ENCODE measurements at places on chromosomes 13 and 19.
A peak's percentile ranks its signal among the peaks of the same experiment; 100 is the strongest.

- no peak for DNase-seq
These were observed 7.6 kb downstream of the PRR36 start for GRCh38 chr19:7866399-7867091.

GRCh38 chr19:5303208-5303607 is 37.4 kb downstream of the PTPRS start:
- no peak for DNase-seq

GRCh38 chr19:34475975-34476594 is 5.5 kb upstream of the WTIP start:
- DNase-seq: no peak

GRCh38 chr19:289651-290371 is 1.4 kb downstream of the PLPP2 start:
- DNase-seq: peak; percentile 20

GRCh38 chr19:19477705-19478383 is 37.5 kb downstream of the TSSK6 start:
- no peak for DNase-seq

DNA sequence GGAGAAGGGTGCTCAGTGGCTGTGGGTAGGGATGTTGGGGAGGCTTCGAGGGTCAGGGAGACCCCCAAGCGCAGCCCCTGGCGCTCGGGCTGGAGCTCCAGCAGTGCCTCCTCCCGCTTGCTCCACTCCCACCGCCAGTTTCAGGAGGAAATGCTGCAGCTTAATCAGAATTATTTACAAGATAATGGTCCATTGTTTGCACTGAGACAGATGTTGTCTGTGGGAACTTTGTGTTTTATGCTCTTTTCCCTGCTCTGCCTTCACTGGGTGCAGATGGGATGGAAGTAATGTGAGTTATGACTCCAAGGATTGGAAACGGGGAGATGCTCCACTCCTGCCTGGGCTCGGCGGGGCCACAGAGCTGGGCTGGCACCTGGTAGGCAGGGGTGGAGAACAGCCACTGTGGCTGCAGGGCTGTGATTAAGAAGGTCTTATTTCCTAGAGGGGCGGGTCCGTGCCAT is 192.4 kb downstream of the ZNF536 start:
- DNase-seq: no peak

GRCh38 chr13:48188601-48189000 is 44.4 kb upstream of the ITM2B start:
- no peak for DNase-seq

- DNase-seq: no peak
These were observed 128.0 kb downstream of the DCT start for GRCh38 chr13:94351292-94351990.

- no peak for DNase-seq
These were observed 147.4 kb downstream of the PDS5B start for GRCh38 chr13:32733690-32734089.

DNA sequence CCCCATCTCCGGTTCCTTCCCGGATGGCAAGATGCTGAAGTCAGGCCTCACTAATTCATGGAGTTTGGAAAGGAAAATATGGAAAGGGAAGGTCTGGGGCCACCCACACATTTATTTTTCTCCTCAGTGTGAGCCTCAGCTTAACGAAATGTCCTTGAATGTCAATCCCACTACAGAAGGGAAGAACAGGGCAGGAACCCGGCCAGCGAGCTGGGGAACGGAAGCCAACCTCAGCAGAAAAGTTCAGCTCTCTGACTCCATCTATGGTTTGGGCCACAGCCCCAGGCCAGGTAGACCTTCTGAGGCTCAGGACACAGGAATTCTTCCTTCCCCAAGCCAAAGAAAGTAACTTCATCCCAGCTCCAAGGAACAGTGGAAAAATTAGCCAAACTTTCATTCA is 8.4 kb downstream of the C19orf12 start:
- DNase-seq: no peak

DNA sequence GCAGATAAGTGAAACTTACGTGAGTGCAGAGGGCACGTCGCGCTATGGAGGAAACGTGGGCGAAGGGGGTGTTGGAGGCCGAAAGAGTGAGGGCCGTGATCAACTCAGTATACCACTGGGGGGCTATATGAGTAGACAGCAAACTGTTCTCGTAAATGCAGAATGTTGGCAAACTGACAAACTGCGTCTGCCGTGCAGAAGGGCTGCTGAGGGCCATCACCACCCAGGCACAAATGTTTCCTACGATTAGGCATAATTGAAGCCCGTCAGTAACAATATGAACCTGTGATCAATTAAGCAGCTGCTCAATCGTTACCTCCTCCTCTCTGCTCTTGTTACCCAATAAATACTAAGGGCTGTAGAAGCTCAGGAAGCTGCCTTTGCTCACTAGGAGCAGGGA is 17.3 kb upstream of the MADCAM1 start:
- DNase-seq: no peak

DNA sequence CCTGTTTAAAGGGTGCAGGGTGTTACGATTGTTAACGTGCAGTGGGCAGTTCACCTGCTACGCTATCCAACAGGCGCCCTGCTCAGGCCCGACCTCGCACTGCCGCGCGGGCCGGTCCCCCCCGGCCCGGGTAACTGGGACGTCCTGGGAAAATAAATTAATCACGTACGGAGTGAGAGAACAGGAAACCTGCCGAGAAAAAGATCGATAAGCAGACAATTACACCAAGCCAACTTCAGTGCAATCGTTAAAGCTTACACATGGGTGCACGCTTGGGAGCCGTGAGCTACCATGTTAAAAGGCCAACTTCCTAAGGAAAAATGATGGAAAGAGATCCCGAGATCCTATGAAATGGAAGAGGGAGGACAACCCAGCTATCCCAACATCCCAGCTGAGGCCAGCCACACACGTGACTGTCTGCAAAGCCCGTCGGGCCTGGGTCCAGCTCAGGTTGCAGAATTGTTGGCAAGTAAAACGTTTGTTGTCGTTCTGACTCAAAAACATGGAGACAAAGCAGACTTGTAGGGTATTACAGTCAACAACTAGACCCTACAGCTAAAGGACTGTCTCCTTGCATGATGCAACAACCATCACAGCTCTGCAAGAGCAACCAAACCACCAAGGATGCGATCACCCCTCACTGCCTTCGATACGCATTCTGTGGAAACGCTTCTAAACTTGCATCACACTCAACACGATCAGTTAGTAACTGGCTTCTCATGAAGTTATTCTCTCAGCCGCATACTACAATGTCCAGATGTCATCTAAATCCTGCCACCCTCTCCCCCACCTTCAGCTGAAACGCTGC is 741 bp upstream of the TUBGCP3 start:
- DNase-seq: no peak

DNA sequence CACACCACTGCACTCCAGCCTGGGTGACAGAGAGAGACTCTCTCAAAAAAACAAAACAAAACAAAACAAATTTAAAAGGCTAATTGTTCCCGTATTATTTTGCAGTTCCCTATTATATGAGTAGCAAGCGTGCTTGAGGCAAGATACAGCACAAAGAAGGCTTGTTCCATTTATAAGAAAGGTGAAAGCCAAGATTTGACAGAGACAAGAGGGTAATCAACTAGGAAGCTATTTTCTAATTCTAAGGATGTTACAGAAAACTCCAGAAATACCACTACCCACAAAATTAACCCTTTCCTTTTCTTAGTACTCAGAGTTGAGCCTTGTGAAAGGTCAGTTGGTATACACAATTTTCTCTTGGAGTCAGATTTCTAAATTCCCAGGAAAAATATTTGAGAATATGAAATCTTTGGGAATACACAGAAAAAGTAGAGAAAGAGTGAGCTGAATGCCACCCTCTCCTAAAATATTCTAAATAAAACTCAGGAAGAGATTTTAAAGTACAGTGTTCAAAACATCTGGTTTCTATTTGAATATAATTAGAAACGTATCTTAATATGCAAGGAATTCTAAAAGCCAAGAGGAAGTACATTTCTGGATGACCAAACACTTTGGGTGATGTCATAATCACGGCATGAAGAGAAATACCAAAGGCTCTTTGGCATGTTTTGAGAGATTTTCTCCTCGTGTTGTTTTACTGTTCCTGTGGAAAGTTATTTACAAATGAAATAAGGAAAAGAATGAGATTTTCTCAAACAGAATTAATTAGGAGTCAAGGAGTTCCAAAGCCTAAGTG is 63.0 kb upstream of the FLT1 start:
- DNase-seq: peak; percentile 76

GRCh38 chr19:38737281-38737865 is 6.9 kb downstream of the CAPN12 start:
- DNase-seq: no peak

DNA sequence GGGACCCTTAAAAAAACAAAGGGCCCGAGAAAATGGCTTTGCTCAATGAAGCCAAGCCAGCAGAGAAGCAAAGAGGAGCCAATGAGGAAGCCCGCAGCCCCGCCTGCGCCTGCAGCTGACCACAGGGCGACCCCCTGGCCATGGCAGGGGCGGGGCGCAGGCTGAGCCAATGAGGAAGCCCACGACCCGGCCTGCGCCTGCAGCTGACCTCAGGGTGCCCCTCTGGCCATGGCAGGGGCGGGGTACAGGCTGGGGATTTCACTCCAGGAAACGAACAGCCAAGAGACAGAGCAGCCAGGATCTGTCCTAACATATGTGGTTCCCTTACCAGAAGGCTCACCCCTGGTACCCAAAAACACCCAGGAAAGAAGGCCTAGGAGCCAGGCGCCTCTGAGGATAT is 101.4 kb downstream of the STK24 start:
- no peak for DNase-seq

DNA sequence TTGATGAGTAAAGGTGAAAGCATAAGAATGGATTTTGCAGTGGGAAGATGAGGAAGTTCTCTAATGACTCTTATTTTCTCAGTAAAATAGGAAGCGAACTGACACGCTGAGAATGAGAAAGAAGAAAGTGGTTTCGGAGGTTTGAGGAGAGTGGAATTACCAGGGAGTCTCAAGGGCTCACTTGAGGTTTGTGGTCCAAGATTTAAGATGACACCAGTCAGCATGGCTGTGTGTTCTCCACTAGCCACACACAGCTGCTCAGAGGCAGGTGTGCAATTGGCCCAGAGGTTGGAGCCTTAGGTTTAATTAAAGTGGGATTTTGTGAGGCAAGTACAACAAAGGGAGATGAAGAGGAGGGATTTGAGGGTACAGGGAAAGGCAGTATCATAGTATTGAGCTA is 99.6 kb upstream of the NBEA start:
- DNase-seq: no peak

DNA sequence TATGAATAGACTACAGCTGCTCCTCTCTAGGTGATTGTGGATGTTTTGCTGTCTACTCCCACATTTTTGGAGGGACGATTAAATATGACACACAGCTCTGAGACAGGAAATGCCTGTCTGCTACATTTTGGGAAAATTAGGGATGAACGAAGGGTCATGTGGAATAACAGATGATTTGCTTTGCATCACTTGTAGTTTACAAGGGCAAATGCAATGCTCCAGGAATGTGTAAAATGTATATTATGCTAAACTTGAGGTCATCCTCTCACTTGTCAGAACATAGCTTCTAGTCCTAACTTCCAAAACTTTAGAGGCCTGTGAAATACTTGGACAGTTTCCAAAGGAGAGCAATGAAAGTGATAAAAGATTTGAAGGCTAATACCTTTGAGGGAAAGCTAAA is 284.2 kb upstream of the DACH1 start:
- no peak for DNase-seq
